ENCODE measurements at places on chromosomes 4 and X.
A peak's percentile ranks its signal among the peaks of the same experiment; 100 is the strongest.

DNA sequence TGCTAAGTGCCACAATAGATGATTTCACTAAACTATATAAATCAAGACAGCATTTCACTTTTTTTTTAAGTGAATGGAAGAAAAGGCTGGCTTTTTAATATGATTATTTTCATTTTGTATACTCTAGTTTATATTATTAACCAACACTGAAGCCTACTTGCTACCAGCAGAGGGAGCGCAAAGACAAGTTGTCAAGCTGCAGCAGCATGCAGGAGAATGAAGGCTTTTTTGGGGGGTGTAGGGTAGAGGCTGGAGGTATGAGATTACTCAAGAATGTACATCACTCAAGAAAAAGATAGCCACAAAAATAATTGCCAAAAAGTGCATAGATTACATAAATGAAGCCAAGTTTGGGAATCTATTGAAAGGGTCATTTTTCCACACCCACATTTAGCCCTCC lies 519.5 kb downstream of the FGF13 start:
- DNase-seq, result peak; percentile 5

GRCh38 chrX:1466232-1466661 lies 13.5 kb upstream of the ASMTL start:
- DNase-seq, result no peak

DNA sequence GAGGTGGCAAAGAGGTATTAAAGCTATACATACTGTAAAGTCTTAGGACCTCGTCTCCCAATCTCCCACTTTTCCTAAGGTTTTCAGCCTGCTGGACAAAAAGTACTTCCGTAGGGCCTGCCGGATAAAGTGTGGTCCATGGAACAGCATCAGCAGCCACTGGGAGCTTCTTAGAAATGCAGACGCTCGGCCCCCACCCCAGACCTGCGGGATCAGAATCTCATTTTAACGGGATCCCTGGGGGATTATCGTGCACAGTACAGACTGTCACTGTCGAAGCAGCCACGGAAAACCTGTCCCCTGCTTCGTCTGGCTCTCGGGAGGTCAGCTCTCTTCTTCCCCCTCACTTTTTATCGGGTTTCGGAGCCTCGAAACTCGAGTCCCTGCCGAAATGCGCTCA lies 802 bp downstream of the ADGRG2 start:
- no peak for DNase-seq

DNA sequence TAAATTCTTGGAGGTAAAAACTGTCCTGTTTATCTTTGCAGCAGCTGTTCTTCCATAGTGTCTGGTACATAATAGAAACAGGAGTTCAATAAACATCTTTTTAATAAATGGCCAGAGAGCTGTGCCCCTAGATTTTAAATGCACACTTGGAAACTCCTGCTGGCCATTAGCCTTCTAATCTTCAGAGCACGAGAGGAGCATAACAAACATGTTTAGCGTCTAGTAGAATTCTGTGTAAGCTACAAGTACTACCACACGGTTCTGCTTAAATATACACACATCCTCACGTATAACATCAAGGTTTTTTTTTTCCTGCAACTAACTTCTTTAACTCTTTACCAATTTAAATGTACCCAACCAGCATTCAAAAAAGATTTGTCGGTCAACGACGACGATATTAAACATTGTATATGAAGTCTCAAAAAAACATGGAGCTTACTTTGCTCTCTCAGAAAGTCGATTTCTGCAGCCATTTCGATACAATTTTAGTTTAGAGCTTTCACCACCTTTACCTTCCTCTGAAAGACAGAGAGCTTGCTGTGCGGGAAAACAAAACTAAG lies 628 bp downstream of the SCLT1 start:
- peak; percentile 28 for DNase-seq

- no peak for DNase-seq
Observed at GRCh38 chrX:1421433-1422134, 29.7 kb upstream of the SLC25A6 start.

- no peak for DNase-seq
Observed at GRCh38 chr4:21749924-21750323, 198.6 kb downstream of the KCNIP4 start.

- no peak for DNase-seq
Observed at GRCh38 chr4:56149591-56149990, 200.8 kb downstream of the CEP135 start.

DNA sequence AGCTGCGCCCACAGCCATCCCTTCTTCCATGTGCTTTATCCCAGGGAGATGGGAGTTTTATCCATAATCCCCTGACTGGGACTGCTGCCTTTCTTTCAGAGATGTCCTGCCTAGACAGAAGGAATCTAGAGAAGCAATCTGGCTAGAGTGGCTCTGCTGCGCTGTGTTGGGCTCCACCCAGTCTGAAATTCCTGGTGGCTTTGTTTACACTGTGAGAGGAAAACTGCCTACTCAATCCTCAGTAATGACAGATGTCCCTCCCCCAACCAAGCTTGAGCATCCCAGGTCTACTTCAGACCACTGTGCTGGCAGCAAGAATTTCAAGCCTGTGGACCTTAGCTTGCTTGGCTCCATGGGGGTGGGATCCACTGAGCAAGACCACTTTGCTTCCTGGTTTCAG lies 116.9 kb upstream of the AR start:
- DNase-seq, result no peak

DNA sequence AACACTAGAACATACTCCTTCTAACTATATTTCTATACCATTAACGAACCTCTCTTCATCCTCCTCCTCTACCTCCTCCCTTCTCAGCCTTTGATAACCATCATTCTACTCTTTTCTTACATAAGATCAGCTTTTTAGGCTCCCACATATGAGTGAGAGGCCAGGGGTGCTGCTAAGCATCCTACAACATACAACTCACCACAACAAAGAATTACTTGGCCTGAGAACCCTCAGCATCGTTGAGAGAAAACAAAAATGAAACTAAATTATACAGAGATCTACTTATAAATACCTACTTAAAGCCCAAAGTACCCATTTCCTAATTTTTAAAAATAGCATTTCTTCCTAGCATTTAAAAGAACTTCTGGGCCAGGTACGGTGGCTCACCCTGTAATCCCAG lies 77.7 kb downstream of the CC2D2A start:
- DNase-seq, result no peak

GRCh38 chr4:38011511-38012162 lies 51.4 kb downstream of the PTTG2 start:
- no peak for DNase-seq

DNA sequence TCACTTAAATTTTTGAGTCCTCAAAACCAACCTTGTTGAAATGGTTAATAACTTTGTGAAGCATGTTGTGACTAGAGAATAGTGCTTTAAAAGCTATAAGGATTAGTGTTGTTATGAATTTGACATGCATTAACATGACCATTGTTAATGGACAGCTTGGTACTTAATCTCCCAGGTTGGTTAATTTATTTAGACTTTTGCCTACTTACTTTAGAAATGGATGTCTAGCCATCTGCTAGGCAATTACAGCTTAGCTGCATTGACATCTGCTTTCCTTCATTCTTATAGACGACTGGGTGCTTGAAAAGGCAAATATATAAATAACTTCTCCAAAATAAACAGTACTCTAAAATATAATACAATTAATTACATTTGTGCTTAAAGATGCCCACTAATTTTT lies 368.0 kb downstream of the CCSER1 start:
- DNase-seq, result no peak
